ENCODE measurements at places on chromosomes 6 and 20. TPM values are rescaled to one million over a fixed set of nuclear protein-coding genes. Genes with fewer than 3 reads are reported as not detected.

The C6orf58 gene
- total RNA-seq: not detected

DNA sequence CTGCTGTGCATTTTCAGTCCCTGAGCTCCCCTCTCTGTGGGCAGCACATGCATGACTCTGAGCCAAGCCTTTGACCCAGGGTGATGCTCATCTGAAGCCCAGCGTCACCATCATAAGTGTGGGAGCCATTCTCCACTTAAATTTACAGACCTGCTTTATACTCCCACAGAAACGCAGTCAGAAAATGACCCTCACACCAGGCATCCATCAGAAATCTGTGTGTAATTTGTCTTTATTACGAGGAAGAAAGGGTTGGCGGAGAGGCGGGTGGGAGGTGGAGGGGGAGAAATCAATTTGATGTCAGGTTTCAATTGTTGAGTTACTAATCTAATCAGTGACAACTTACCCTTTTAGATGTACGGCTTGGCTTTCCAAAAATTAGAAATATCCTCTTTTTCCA, 353.6 kb downstream of the MAFB start:
- DNase-seq: no peak

The SLC35D3 gene
- not detected for total RNA-seq

The CSNK2A1 gene
- 83.9 TPM for total RNA-seq

DNA sequence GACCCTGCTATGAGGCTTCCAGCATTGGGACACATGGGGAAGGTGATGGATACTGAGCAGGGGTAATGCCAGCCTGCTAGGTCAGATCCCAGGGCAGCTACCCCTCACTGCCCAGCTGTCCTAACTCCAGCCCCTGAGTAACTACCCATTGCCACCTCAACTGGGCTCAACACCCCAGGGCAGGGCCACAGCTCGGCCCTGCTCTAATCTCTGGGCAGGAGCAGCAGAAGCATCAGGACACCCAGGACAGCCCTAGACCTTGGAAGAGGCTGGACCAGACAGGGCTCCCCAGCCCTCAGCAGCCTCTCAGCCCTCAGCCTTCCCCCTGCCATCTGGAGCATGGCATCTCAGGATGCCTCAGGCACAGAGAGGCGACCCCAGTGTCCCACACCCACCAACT, 67.4 kb upstream of the TOP1 start:
- DNase-seq: no peak
